ENCODE measurements at places on chromosomes 5 and 9.

- H3K27me3 ChIP-seq = no peaks in the 10 kb centered on the region
- H3K4me1 ChIP-seq = peaks cover 71% of the 10 kb centered on the region
- DNase-seq = peak; percentile 70
- peaks cover 40% of the 10 kb centered on the region for H3K36me3 ChIP-seq
- H3K4me3 ChIP-seq = no peak overlapping the region
- H3K27ac ChIP-seq = peak overlapping the region; percentile 70
Observed at GRCh38 chr9:94933511-94933828, 207.0 kb downstream of the AOPEP start.

GRCh38 chr9:132838291-132838690 lies 39.8 kb downstream of the AK8 start:
- H3K4me1 ChIP-seq = peaks cover 7% of the 10 kb centered on the region
- peaks cover 45% of the 10 kb centered on the region for H3K27me3 ChIP-seq
- no peaks in the 10 kb centered on the region for H3K36me3 ChIP-seq
- H3K27ac ChIP-seq = no peak overlapping the region

- no peak overlapping the region for H3K4me3 ChIP-seq
- no peaks in the 10 kb centered on the region for H3K36me3 ChIP-seq
- no peak overlapping the region for H3K27ac ChIP-seq
- no peak for DNase-seq
Observed at GRCh38 chr5:156378159-156378558, 51.2 kb downstream of the SGCD start.

DNA sequence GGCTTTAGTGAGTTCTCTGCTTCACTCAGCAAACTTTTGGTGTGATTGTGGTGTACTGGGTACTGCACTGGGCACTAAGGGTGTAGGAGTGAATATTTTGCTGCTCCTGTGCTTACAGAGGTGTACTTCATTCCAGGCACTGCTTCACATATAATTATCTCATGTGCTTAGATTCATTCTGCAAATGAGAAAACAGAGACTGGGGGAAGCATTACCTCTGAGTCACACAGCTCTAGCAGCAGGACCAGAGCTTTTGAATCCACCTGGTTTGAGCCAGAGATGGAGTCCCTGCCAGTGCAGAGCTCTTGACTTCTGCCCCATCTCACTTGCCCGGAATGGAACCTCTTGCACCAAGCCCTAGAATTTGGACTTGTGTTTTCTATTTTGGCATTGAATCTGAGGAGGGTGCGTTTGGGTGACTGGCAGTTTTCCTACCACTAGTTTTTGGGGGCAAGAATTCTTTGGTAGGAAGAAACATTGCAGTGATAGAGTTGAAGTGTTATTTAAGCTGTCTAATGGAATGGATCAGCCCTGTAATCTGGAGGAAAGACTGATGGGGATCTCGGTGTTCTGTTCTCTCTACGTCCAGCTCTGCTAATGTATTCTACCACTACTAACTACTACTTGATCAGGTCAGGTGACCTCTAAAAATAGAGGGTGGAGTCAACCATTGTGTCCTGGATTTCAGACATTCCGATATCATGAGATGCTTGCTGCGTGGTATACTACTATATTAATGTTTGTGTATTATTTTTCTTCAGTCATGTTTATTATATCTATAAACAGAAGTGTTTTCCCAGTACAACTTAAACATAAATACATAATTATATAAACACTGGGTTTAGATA lies 2.5 kb downstream of the ARHGAP26 start:
- H3K27ac ChIP-seq = no peak overlapping the region
- H3K4me3 ChIP-seq = no peak overlapping the region
- H3K27me3 ChIP-seq = no peaks in the 10 kb centered on the region
- peaks cover 19% of the 10 kb centered on the region for H3K4me1 ChIP-seq
- DNase-seq = no peak

DNA sequence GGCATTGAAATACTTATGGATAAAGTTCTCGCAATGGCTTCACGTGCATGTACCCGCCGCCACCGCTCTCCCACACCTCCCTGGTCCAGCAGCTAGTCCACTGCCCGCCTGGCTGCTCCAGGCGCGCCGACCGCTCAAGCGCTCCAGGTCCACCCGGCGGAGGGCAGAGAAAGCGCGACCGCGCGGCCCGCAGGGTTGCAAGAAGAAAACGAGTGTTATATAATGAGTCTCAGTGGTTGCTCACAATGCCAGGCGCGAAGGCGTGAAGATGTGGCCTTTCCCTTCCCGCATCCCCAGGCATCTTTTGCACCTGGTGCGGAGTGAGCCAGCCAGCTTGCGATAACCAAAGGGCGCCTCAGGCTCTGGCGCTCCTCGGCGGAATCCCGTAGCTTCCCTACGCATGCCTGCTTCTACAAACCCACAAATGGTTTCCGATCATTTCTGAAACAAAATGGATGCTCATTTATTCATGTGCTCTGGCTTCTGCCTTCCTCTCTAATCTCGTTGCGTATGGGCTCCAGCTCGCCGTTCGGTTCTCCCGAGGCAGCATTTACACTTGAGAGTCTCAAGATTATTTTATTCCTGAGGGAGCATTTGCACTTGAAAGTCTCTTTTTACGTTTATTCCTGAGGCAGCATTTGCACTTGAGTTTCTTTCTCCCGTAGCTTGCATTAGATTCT lies 25.7 kb downstream of the CDKN2A start:
- H3K4me3 ChIP-seq = peak overlapping the region; percentile 76
- no peak for DNase-seq
- peaks cover 17% of the 10 kb centered on the region for H3K27me3 ChIP-seq
- peaks cover 47% of the 10 kb centered on the region for H3K36me3 ChIP-seq
- no peak overlapping the region for H3K27ac ChIP-seq
- peaks cover 60% of the 10 kb centered on the region for H3K4me1 ChIP-seq

- H3K27me3 ChIP-seq = peaks cover 4% of the 10 kb centered on the region
- H3K4me1 ChIP-seq = no peaks in the 10 kb centered on the region
- no peak for DNase-seq
Observed at GRCh38 chr5:180154821-180155364, 54.1 kb downstream of the RASGEF1C start.

- no peaks in the 10 kb centered on the region for H3K4me1 ChIP-seq
- H3K27me3 ChIP-seq = peaks cover 2% of the 10 kb centered on the region
- no peak overlapping the region for H3K27ac ChIP-seq
Observed at GRCh38 chr9:70811638-70812037, 309.8 kb downstream of the TRPM3 start.

GRCh38 chr5:62977661-62978060 lies 399.0 kb downstream of the LRRC70 start:
- no peak overlapping the region for H3K4me3 ChIP-seq
- no peaks in the 10 kb centered on the region for H3K36me3 ChIP-seq
- DNase-seq = no peak
- H3K27me3 ChIP-seq = peaks cover 2% of the 10 kb centered on the region

- H3K36me3 ChIP-seq = peaks cover 5% of the 10 kb centered on the region
- H3K4me1 ChIP-seq = peaks cover 16% of the 10 kb centered on the region
- no peak overlapping the region for H3K4me3 ChIP-seq
- peaks cover 1% of the 10 kb centered on the region for H3K27me3 ChIP-seq
- H3K27ac ChIP-seq = no peak overlapping the region
- DNase-seq = no peak
Observed at GRCh38 chr5:172666251-172666650, 25.2 kb downstream of the NEURL1B start.

- no peak overlapping the region for H3K27ac ChIP-seq
- no peak overlapping the region for H3K4me3 ChIP-seq
- no peaks in the 10 kb centered on the region for H3K4me1 ChIP-seq
- DNase-seq = no peak
- peaks cover 16% of the 10 kb centered on the region for H3K36me3 ChIP-seq
Observed at GRCh38 chr5:178997191-178997590, 2.1 kb upstream of the GRM6 start.

- no peaks in the 10 kb centered on the region for H3K36me3 ChIP-seq
- H3K27ac ChIP-seq = no peak overlapping the region
- DNase-seq = no peak
- H3K27me3 ChIP-seq = no peaks in the 10 kb centered on the region
- no peak overlapping the region for H3K4me3 ChIP-seq
Observed at GRCh38 chr5:107104040-107104995, 566.4 kb downstream of the EFNA5 start.

GRCh38 chr9:22244139-22245011 lies 202.2 kb upstream of the DMRTA1 start:
- H3K36me3 ChIP-seq = no peaks in the 10 kb centered on the region
- H3K27ac ChIP-seq = no peak overlapping the region
- peak; percentile 39 for DNase-seq
- peaks cover 9% of the 10 kb centered on the region for H3K27me3 ChIP-seq
- H3K4me3 ChIP-seq = no peak overlapping the region
- H3K4me1 ChIP-seq = peaks cover 16% of the 10 kb centered on the region

Data from HFFc6 (cell line).